ENCODE measurements at places on chromosomes 13 and 19.
A peak's percentile ranks its signal among the peaks of the same experiment; 100 is the strongest.

DNA sequence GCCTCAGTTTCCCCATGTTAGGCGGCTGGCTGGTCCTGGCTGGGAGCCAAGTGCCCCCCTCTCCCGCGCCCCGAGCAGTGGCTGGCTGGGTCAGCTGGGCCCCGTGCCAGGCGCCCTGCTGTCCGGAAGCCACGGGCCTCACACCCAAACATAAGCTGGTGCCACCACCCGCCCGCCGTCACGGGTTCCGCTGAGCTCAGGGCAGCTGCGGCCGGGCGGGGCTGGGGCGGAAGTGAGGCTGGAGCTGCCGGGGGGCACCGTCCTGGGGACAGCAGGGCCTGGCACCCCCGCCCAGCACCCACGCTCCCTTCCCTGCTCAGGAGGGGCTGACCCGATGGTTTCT lies 19.3 kb downstream of the HCN2 start:
- no peak for DNase-seq

- DNase-seq, result no peak
Measured at GRCh38 chr19:1389033-1389940, 5.6 kb downstream of the NDUFS7 start.

DNA sequence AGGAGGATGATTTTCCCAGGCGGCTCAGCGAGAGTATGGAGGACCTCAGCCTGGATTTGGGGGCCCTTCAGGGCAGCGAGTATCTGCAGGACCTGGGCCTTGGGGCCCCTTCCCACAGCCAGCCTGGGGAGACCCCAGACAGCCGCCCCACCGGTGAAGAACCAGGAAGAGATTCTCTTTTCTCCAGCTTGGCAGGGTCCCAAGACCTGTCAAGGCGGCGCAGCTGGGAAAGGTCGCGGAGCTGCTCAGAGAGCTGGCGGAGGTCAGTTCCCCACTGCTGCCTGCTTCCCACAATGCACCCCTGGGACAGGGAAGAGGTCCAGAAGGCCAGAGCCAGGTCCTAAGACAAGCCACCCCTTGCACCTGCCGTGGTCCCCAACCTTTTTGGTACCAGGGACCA lies 24.1 kb downstream of the ARHGEF18 start:
- DNase-seq, result no peak

DNA sequence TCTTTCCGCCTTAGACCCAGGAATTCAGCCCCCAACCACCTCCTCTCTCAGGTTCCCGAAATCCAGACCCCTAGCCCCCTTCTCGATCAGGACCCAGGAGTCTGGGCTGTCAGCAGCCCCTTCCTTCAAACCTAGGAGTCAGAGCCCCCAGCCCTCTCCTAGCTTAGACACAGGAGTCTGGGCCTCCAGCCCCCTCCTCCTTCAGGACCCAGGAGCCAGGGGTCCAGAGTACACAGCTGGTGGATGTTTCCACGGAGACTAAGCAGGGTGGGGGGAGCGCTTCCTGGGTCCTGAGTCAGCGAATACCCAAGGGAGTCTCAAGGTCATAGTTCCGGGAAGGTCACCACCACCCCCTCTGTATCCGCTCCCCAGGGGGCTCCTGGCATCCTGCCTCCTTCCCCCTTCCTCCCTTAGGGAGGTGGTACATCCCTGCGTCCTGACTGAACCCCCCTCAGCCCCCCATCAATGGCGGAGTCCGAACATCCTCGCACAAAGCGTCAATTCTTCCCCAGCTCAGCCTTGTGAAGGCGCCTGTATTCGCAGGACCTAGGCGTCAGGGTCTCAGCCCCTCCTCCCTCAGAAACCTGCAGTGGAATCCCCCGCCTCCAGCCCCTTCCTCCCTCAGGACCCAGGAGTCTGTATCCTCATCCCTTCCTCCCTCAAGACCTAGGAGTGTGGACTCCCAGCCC lies 4.6 kb downstream of the CADM4 start:
- peak; percentile 25 for DNase-seq

DNA sequence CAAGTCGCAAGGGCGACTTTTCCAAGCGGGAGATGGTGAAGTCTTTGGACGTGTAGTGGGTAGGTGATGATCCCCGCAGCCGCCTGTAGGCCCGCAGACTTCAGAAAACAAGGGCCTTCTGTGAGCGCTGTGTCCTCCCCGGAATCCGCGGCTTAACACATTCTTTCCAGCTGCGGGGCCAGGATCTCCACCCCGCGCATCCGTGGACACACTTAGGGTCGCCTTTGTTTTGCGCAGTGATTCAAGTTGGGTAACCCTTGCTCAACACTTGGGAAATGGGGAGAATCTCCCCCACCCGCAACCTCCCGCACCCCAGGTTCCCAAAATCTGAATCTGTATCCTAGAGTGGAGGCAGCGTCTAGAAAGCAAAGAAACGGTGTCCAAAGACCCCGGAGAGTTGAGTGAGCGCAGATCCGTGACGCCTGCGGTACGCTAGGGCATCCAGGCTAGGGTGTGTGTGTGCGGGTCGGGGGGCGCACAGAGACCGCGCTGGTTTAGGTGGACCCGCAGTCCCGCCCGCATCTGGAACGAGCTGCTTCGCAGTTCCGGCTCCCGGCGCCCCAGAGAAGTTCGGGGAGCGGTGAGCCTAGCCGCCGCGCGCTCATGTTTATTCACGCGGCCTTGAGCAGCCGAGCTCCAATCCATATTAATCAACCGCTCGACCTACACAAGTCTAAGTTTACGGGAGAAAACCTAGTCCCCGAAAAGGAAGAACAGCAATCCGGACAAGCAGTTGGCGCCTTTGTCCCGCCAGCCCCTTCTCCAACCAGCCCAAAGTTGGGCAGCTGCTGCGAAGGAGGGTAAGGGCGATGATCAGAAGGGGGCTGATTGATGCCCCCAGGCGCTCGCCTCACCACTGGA lies 9.9 kb downstream of the SOX21 start:
- DNase-seq, result no peak

GRCh38 chr19:56118666-56119581 lies 2.2 kb downstream of the ZNF787 start:
- no peak for DNase-seq

DNA sequence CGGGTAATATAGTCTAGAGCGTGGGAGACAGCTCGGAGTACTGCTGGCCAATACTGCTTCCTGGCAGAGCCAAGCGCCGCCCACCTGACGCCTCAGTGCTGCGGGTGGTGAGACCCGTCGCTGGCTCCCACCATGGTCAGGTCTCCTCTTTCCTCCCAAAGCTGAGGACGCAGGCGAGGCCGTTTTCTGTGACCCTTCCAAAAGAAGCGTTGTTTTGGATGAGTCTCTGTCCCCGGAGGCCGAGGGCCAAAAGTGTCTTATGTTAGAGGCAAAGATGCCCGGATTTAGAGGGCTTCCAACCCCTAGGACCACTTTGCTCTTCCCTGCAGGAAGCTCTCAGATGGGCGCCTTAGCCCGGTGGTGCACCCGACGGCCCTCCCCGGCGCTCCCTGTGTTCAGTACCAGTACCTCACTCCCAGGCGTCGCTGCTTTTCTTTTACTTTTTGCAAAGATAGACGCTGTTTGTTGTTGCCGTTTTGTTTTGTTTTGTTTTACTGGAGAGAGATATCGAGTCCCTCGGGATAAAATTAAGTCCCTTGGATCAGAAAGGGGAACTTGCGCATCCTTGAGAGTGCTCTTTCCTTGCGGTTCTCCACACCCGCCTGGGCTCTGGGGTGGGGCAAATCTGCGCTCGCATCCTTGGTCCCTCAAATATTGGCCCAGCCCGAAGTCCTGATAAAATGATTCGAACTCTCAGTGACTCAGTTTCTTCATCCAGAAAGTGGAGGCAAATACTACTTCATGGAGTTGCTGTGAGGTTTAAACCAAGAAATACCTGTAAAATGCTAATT lies 7.0 kb downstream of the PDX1 start:
- no peak for DNase-seq

- DNase-seq, result no peak
Measured at GRCh38 chr13:98187155-98187964, 10.3 kb upstream of the RNF113B start.

DNA sequence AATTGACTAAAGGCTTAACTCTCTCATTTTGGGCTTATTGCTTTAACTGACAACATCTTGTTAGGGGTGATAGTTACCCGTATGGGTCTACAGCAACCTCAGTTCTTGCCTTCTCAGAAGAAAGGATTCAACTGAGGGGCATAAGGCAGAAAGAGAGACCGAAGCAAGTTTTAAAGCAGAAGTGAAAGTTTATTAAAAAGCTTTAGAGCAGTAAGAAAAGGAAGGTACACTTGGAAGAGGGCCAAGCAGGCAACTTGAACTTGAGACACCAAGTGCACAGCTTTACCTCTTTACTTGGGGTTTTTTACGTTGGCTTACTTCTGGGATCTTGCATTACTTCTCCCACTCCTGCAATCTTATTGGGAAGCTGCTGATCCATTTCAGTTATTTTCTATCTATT lies 246.9 kb upstream of the PRR20A start:
- no peak for DNase-seq

DNA sequence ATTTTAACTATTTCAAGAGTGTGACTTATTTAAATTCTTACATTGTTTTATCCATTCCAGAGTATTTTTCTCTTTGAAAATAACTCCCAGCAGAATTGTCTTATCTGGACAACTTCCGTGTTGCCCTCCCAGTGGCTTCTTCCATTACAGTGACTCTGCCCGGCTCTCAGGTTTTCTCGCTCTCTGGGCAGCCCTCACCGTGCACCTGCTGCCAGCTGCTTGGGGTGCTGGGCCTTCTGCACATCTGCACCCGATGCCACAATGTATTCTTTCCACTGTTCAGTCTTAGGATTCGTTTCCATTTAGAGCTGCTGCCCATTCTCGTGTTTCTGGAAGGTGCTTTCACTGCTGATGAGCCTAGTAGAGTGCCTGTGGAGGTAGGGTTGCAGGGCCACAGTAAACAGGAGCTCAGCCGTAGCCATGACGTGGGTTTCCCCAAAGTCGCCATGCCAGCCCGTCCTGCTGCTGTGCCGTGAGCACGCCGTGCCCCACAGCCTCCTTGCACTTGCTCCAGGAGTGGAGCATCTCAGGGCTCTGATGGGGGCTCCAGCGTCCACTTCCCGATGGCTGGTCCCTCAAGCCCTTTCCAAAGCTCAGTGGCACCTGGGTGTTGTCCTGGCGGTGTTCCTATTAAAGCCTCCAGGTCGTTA lies 46.1 kb upstream of the DCUN1D2 start:
- DNase-seq, result no peak

- DNase-seq, result no peak
Measured at GRCh38 chr13:78593129-78593528, 10.2 kb downstream of the POU4F1 start.

- DNase-seq, result peak; percentile 61
Measured at GRCh38 chr19:16076958-16077611, 790 bp downstream of the TPM4 start.

DNA sequence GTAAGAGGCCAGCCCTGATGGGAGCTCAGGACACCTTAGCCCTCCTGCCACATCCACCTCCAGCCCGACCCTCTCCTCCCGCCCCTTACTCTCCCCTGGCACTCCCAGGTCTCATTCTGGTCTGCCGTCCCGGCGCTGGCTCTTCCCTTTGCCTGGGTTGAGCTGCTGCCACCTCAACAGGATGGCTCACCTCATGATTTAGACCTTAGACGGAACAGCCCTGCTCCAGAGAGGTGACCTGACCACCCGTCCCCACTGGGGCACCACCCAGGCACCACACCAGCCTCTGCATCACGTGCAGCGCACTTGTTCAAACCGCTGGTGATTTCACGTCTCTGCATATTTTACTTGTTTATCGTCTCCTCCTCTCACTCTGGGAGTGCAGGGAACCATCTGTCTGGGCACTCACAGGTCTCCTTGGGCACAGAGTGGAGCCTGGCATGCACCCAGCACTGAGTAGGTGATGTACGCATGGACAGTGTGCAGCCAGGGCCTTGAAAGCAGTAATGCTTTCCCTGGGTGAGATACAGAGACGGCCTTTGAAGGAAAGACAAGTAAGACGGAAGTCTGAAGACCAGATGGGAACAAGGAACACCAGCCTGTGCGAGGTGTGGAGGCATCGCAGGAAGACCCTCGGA lies 183.1 kb downstream of the KATNAL1 start:
- DNase-seq, result no peak

DNA sequence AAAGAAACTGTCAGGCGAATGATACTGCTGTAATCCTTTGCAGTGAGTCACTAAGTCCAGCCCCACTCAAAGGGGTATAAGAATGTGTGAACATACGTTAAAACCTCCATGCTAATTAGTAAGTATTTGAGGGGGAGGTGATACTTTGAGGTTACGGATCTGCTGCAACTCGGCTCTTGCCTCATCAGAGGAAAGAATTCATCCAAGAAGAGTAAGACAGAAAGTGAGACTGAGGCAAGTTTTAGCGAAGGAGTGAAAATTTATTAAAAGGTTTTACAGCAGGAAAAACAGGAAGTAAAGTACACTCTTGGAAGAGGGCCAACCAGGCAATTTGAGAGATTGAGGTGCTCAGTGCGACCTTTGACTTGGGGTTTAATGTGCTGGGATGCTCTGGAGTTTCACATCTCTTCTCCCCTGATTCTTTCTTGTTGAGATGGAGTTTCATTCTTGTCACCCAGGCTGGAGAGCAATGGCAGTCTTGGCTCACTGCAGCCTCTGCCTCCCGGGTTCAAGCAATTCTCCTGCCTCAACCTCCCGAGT lies 9.8 kb downstream of the CLEC4M start:
- DNase-seq, result peak; percentile 74
